ENCODE measurements at places on chromosomes 2 and 18.

DNA sequence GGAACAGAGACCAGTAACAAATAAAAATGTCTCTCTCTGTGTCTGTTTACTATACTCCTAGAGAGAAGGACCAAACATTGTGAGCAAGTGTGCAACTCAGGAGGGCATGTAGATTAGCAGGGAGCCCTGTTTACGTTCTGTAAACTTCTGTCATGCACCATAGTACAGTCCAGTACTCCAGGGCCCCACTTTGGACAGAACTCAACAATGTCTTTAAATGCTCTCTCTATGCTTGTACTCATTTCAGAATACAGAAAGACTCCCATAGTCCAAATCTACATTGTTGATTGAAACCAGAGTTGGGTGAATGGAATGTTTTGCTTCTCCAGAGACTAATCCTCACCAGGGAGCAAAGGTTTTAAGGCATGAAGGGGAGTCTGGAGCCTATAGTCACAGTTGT, 934.8 kb downstream of the NRXN1 start:
- DNase-seq, result no peak

DNA sequence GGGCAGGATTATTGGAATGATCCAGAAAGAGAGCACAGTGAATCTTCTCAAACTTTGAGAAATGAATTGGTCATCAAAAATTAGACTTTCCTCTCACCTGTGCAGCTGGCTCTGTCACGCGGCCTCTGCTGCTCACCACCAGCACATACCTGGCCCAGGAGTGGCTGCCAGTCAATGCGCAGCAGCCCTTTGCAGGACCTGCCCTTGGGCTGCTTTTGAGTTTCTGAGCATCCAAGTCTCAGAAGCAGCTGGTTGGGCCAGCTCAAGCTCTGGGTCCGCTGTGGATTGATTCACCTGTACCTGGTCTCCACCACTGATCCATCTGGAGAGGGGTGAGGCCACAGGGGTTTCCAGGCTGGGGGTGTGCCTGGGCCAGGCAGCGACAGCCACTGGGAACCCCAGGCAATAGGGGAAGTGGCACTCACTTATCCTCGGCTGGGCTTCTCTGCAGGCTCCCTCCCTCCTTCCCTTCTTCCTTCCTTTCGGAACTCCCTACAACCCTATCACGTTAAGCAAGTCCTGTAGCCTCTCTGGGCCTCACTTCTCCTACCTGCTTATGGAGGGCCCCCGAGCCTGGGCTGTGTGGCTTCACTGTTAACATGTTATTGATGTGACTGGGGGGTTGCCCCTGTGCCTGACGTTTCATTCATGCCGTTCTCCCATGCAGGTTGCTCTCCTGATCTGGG, 48.1 kb downstream of the SH3BP4 start:
- DNase-seq, result no peak

DNA sequence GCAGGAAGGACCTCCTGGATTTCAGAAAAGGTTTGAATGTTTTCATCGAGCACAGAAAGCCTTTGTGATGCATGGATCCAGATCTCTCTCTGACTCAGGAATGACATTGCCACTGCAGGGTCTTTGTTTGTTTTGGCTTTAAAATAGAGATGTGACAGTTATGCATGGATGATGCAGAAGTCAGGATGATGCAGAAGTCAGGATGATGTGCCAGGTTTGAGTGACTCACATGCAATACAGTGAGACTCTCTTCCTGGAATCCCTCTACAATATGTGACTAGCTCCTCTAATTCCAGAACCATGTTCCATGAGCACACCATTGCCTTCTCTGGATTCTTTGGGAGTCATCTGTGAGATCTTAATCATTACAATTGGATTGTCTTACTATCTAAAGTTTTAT, 177.9 kb upstream of the RAB6C start:
- DNase-seq, result no peak

- no peak for DNase-seq
Observed at GRCh38 chr2:28390746-28391563, 1.7 kb upstream of the FOSL2 start.

GRCh38 chr2:39786761-39787522, 7.9 kb upstream of the THUMPD2 start:
- DNase-seq, result no peak

GRCh38 chr2:96396095-96396494, 60.5 kb downstream of the NCAPH start:
- no peak for DNase-seq

DNA sequence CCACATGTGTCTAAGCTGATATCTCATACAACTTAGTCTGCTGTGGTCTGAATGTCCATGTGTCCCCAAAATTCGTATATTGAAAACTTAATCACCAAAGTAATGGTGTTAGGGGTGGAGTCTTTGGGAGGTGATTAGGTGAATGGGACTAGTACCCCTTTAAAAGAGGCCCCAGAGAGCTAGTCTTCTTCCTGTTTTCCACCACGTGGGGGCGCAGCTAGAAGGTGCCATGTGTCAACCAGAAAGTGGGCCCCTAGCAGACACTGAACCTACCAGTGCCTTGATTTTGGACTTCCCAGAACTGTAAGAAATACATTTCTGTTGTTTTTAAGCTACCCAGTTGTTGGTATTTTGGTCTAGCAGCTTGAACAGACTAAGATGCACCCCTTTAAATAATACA, 86.6 kb downstream of the ASB1 start:
- no peak for DNase-seq

GRCh38 chr2:187581125-187581896, 27.1 kb upstream of the TFPI start:
- DNase-seq, result no peak

DNA sequence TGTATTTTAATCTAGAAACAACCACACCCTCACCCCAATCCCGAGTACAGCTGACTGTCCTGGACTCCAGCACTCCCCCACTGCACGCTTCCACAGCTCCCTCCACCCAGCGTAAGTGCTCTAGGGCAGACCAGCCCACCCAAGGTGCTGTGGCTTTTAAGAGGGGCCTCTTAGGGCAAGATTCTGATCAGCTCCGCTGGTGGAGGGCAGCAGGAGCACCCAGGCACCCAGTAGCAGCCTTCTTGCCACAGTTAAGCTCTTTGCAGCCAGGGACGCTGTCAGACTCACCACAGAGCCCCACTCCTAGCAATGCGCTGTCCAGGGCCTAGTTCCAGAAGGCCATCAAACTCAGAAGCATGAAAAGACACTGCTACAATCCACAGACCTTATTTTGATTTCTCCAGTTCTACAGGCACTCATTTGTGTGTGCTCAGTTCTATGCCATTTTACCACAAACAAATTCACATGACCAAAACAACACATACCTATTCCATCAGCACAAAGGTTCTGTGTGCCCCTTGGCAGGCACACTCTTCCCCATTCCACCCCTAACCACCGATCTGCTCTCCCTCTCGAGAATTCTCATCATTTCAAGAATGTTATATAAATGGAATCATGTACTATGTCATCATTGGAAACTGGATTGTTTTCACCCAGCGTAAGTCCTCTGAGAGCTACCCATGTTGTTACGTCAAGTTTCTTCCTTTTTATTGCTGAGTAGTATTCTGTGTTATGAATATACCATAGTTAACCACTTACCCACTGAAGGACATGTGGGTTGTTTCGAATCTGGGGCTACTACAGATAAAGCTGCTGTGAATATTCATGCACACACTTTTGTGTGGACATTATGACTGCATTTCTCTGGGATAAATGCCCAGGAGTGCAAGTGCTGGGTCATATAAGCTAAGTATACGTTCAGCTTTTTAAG, 40.4 kb downstream of the PTPN2 start:
- no peak for DNase-seq

GRCh38 chr2:207286106-207286505, 120.4 kb upstream of the KLF7 start:
- DNase-seq, result no peak

DNA sequence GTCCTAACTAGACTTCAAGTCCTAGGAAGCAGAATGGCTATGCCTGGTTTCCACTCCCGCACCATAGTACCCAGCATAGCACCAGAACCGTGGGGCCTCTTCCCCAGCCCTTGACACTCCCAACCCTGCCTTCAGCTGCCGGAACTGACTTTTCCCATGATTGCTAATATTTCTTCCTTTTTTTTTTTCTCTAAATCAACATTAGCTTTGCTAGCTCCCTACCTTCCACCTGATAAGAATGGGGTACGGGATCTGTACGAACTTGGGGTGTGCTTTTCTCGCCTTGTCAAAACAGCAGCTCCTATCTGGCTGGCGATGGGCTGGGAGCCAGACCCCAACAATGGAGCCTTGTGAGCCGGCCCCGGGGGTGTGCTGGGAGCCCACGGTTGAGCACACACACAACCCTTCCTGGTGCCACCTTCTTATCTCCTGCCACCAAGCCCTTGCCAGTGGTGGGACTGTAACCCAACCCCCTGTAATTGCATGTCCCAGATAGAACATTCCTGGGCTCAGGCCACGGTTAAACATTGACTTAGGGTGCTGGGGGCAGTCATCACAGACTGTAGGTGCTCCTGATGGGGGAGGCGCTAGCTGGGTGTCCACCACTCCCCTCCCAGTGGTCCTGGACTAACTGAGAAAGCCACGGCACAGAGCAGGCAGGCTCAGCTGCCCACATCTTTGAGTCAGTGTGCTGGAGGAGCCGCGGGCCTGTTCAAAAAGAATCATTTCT, 213.0 kb upstream of the HAAO start:
- DNase-seq, result no peak

DNA sequence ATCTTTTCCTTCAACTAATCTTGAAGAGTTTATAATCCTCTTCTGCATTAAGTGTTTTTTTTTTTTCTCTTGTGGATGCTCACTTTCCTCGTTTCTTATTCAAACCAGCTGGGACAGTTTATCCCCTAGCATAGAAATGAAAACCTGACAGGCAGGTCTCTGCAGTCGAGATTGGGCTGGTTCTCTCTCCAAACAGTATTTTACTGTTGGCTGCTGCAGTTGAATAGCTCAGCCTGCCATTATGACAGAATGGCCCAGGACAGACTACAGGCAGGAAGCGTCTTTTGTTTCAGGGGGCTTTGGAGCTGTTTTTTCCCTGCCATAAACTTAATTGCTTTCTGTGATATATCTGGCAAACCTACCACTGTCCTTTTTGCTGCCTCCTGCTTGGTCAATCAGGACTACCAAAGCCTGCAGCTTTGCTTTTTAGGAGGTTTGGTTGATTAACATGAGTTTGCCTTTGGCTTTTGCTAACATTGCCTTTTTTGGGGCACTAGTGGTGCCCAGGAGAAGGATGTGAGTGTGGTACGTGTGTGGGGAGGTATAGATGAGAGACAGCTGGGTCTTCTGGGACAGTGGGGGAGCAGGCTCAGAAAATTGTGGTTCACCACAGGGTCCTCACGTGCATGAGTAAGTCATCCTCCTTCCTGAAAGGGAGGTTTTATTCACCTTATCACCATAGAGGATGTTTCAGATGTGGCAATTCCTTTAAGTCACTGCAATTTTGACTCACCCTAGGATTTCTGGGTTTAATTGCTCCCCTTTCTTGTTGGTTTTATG, 128.7 kb downstream of the LYPD6B start:
- peak; percentile 13 for DNase-seq

DNA sequence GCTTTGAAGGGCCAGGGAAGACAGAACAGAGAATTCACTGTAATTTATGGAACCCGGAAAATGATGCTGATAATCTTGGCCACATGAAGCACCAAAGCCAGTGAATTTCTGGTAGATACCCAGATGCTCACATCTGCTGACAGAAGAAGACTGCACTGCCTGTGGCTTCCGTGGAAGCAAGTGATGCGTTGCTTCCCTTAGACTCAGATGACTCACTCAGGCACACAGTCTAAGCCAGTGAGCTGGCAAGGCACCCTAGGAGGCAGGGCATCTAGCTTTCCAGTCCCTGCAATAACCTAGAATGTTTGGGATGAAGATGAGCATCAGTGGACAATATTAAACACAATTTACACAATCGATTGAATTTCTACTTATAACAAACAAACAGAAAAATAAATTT, 284.7 kb downstream of the CMPK2 start:
- no peak for DNase-seq

- DNase-seq, result no peak
Observed at GRCh38 chr2:173090973-173091660, 15.5 kb downstream of the MAP3K20 start.

DNA sequence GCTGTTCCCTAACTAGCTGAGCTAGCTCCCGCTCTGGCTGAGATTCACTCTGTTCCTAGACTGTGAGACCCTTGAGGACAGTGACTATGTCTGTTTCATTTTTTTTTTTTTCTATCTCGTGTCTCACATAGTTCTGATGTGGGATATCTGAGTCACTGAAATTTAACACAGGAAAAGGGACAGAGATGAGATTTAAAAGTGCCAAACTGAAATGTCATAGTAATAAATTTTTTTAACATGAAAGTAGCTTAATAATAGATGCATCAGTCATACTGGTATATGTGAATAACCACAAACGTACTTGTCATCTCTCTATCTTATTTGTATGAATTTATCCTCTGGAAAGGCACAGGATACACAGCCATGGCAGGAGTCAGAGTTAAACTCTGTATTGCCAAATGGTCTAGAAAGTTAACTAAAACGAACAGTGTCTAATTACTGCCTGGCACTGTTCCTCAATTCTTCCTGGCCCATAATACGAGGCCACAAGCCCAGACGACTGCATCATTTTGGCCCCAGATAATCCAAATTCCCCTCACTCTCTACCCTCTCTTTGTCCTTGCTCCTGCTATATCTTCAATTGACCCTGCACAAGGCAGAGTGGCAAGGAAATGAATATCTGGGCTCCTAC, 87.5 kb downstream of the SATB2 start:
- DNase-seq, result no peak

DNA sequence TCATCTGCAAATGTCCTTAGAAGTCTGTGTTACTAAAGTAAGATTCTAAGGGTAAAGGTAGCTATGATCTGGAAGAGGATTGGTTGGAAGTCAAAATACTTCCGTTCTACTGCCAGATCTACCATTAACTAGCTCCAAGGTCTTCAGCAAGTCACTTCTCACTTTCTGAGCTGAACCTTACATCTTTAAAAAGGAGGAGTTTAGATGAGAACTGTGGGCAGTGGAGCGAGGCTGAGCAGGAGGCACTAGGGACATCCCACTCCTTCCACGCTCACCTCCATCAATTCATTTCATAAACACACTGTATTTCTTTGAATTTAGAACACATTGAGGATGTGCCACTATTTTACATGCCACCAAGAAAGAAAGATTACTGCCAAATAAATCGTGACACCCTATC, 143.0 kb downstream of the ABCA12 start:
- DNase-seq, result no peak
